Smooth muscle cell of the brain vasculature (primary cell): ENCODE measurements at places on chromosomes 12 and 14.
A peak's percentile ranks its signal among the peaks of the same experiment; 100 is the strongest.

DNA sequence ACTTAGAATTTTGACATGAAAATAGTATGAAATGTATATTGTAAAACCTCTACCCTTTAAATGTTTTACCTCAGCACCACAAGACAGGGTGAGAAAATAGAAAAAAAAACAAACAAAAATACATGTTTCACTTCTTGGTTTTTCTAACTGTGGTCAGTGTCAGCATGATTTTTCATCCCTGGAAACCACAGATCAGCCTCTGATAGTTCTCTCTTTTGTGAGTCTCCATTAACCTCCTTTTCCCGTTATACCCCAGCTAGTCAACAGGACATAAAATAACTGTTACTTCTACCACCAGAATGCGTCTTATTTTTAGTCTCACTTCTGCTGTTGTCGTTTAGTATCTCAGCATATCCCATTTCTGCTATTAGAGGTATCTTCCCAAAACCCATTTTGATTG lies 48.3 kb upstream of the KCNMB4 start:
- peak; percentile 6 for DNase-seq

- no peak for DNase-seq
These were observed 122.3 kb downstream of the METTL25 start for GRCh38 chr12:82480606-82481005.

GRCh38 chr14:31560759-31561154 lies 447 bp upstream of the NUBPL start:
- no peak for DNase-seq

- DNase-seq = no peak
These were observed 96.8 kb downstream of the ERGIC2 start for GRCh38 chr12:29283969-29284700.

- DNase-seq = no peak
These were observed 67.1 kb downstream of the TUNAR start for GRCh38 chr14:95943699-95944098.

DNA sequence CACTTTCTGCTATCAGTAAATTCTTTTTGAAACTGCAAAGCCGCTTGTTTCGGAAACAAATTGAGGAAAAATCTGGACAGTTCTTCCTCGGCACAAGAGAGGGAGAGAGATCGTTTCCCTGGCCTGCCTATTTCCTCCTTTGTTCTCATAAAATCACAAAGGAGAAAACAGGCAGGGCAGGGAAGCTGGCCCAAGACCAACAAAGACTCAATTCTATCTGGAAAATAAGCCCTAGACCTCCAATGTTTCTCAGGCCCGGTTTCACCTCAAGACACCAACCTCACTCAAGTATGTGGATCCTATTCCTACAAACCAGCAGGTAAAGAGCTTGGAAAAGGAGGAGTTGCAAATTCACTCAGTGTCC lies 19.5 kb downstream of the DICER1 start:
- DNase-seq = no peak

DNA sequence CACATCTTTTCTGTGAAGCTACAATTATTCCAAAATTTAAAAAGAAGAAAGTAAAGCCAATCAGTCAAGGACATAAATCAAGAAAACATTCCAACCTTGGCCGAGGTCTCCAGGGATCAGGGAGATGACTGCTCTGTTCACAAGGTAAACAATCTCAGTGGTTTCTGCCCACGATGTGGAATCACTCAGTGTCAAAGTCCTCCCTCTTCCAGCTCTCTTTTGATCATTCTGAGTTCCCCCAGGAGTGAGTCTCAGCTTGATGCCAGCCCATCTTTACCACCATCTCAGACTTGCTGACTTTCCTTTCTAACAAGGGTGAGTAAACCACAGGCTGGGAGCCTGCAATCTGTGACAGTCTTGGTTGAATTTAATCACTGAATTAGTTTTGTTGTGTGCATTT lies 4.8 kb upstream of the SERPINA9 start:
- no peak for DNase-seq

GRCh38 chr12:112537710-112538396 lies 119.1 kb downstream of the PTPN11 start:
- DNase-seq = no peak

GRCh38 chr14:100593751-100594624 lies 6.8 kb upstream of the BEGAIN start:
- no peak for DNase-seq

- peak; percentile 39 for DNase-seq
These were observed 72.0 kb downstream of the C12orf56 start for GRCh38 chr12:64318605-64319004.

- no peak for DNase-seq
These were observed 2.8 kb downstream of the CRADD start for GRCh38 chr12:93680006-93680405.

DNA sequence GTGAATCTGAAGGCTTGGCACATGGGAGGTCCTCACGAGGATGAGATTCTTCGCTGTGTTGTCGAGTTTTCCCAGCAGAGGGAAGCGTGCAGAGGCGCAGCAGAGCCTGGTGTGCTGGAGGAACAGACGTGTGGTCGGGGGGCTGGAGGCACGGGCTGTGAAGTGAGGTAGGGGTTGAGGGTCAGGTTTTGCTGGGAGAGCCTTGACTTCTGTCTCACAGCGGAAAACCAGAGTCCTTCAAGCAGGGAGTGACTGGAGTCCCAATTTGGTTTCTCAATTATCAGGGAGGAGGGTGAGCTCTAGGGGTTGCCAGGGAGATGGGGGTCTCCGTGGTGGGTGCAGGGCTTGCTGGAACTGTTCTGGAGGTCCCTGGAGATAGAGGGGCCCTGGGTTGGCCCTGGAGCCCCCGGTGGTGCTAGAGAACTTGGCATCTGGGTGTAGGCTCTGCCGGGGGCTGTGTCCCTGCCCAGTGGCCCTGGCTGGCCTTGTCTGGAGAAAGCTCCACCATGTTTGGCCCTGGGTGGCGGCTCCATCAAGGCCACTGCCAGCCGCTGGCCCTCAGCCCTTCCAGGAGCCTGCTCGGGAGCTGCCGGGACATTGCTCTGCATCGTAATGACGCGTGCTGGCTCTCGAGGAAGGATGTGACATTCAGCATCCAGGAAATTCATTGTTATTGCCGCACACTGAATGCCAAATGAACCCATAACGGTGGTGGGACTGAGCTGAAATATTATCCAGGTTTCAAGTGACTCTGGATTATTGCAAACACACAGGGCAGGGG lies 215.7 kb downstream of the KIF26A start:
- DNase-seq = no peak

GRCh38 chr14:96503306-96503679 lies 1.1 kb downstream of the PAPOLA start:
- DNase-seq = no peak

DNA sequence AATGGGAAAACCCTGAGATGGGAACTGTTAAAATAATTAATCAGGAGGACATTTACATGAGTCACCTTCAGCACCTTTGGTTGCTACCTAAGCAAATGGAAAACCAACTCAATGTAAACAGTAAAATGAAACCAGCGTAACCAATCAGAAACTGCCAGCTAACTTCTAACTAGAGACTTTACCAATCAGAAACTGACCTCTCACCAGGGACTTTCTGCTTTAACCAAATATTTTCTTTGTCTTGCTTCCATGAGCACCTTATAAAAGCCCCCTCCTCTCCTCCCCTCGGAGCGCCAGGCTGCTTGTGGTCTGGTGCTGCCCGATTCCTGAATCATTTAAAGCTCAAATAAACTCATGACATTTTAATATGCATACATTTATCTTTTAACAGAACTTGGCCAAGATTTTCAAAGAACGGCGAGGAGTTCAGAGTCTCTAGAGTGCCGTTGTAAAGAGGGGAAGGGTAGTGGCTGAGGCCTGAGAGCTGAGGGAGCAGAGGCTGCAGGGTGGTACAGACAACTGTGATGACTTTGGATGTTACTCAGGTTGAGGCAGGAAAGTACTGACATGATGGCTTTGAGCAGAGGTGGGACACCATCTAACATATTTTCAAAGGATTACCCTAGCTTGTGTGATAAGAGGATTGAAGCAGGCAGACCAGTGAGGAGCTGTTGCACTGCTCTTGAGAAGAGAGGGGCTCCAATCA lies 183.6 kb downstream of the CRADD start:
- DNase-seq = no peak

GRCh38 chr12:50101663-50102062 lies 2.1 kb upstream of the GPD1 start:
- DNase-seq = no peak

- DNase-seq = no peak
These were observed 993.3 kb upstream of the TMEM132C start for GRCh38 chr12:127273626-127274025.

- DNase-seq = no peak
These were observed 19.6 kb downstream of the RMST start for GRCh38 chr12:97482143-97482693.

DNA sequence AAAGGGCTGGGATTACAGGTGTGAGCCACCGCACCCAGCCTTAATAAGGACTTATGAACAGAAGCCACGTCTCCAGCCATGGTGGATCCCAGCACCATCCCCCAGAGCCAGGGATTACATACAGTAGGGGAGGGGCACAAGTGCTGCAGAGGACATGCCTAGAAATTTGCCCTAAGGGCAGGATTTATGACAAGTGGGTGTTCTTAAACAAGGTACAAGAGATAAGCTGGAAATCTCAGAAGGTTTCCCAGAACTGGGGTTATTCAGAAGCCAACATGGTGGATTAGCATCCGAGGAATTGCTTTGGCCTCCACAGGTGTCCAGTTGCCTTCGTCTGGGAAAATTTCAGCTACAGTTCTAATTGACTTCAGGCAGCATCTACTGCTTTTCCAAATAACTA lies 114.4 kb upstream of the EGLN3 start:
- DNase-seq = no peak

DNA sequence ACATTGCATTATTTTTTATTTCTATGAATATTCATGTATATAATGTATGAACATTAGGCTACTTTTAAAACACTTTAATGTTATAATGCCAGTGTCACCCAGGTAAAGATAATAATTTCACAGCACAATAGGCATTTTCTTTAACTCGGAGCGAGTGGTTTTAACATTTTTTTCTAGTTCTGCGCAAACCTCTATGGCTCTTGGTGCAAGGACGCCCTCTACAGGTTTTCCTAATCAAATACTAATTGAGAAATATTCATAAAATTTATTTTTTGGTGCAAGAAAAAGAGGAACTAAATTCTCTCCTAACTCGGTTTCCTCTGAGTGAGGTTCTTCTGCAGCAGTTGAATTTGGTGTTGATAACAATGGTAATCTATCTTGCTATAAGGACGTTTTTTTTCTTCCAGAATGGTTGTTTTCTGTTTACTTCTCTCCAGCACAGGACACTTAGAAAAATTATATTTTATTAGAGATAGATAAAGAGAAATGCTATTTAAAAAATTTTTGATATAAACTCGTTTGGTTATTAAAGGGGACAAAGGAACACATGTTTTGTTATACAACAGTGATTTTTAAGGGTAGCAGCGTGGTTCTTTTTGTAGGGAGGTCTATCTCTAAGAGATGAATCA lies 2.4 kb upstream of the WIF1 start:
- peak; percentile 6 for DNase-seq

- no peak for DNase-seq
These were observed 17.2 kb upstream of the RAD52 start for GRCh38 chr12:966724-967123.

GRCh38 chr12:40691913-40692764 lies at the start of gene CNTN1:
TSS of gene CNTN1 (plus strand) at chr12:40692439.
- no peak for DNase-seq

- DNase-seq = no peak
These were observed 42.7 kb downstream of the AEBP2 start for GRCh38 chr12:19482036-19482435.

DNA sequence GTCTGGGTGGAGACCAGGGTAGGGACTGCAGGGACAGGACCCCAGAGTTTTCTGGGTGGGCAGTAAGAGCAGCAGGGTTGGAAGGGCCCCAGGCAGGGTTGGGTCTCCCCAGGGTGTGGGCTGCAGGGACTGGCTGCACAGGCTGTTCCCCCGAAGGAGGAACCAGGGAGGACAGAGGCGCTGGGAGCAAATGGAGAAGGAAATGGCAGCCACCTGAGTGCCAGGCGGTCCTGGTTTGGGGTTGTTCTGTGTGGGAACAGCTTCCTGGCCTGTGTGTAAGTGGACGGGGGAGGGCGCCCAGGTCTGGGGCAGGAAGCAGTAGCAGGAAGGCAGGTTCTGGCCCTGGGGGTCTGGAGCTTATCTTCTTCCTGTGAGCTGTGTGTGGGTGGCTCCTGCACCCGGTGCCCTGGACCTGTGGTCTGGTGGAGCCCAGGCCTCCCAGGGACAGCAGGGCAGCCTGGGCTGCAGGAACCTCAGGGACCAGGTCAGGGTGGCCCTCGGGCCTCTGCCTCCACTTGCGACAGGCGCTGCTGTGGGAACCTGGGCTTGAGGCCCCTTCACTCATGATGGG lies 372.8 kb downstream of the TMEM121 start:
- DNase-seq = no peak

- no peak for DNase-seq
These were observed 73.7 kb upstream of the OTOGL start for GRCh38 chr12:80025638-80026037.

DNA sequence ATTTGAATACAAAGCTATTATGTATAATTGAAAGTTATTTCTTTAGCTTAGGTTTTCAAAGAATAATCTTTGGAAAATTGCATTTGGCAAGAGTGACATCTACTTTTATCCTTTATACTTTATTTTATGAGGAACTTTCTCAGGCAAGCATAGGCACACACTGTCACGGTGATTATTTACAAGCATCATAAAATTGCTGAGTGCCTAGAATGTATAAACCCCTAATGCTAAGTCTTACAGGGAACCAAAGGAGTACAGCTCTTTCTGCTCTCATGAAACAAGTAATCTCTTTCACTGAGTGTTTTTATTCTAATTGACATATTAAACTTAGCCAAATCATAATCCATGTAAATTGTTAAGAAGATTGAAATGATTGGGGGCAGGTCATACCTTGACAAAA lies 154.9 kb downstream of the FSCB start:
- no peak for DNase-seq

DNA sequence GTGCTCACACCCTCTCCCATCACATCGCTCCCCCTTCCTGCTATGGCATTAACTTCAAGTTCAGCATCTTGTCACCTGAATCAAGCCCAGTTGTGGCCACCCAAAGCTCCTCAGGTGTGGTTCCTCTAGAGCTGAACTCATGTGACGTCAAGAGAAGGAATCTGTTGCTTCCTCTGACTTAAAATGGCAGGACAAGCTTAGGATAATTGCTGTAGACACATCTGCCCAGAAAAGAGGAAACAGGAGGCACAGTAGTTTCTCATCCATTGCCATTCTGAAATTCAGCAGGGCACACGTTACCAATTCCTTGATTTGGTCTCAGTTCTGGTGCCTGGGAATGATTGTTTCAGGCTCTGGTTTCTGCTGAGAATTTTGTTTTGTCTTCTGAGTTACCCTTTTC lies 52.1 kb downstream of the RCOR1 start:
- DNase-seq = no peak

GRCh38 chr12:1919284-1919683 lies 832 bp upstream of the CACNA2D4 start:
- no peak for DNase-seq

DNA sequence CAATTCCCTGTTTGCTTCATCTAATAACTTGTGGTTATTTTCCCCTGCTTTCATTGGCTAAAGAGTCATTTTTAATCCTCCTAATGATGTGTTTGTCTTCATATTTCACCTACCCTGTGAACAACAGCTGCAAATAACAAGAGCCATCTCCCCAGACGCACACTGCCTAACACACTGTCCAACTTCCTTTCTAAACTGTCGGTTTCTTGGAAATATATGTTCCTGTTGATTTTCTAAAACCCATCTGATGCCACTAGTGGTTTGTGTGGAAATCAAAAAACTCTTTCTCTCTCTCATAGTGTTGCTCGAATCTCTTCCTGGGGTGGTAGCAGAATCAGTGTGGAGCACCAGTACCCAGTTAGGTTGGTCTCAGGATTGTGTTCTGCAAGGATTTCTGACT lies 226.9 kb downstream of the EPS8 start:
- DNase-seq = no peak

- no peak for DNase-seq
These were observed 58.3 kb downstream of the STON2 start for GRCh38 chr14:81341781-81342180.
